ENCODE measurements at places on chromosomes 5 and 9.

DNA sequence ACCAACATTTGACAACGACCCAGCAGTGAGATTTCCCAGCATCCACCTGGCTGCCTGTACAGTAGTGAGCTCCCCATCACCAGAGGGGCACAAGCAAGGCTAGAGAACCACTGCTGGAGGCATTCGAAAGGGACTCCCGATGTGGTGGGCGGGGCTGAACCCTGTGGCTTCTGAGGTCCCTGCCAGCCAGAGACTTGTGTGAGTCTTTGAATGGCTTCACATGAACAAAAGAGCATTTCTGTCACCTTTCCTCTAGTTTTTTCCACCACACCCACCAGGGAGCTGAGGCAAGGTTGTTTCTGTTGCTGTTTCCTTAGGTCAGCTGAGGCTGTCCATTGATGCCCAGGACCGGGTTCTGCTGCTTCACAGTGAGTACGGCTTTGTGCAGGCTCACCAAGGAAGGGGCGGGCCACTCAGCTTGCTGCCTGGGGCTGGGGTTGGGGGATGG, 15.7 kb downstream of the RGS3 start:
- no peak for DNase-seq

GRCh38 chr9:7238247-7238637, 480.5 kb downstream of the KDM4C start:
- no peak for DNase-seq

DNA sequence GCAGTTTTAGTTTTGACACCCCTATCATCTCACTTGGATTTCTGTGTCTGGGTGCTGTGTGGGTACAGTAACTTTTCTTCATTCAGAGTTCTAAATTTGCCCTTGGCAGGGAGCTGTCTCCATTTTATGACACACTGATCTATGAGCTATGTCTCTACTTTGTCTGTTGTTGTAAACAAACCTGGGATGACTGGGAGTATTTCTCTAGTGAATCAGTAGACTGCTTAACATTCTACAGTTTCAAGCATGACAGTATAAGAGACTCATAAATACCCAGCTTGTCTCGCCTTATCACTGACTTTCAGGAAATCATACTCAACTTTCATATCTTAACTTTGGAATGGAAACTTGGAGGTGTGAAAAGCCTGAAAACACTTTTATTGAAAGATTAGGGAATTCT, 212.1 kb upstream of the NUDT12 start:
- no peak for DNase-seq

- DNase-seq, result no peak
These were observed 26.3 kb downstream of the SSBP2 start for GRCh38 chr5:81724571-81724970.

GRCh38 chr5:130402906-130403305, 498.6 kb downstream of the CHSY3 start:
- no peak for DNase-seq

DNA sequence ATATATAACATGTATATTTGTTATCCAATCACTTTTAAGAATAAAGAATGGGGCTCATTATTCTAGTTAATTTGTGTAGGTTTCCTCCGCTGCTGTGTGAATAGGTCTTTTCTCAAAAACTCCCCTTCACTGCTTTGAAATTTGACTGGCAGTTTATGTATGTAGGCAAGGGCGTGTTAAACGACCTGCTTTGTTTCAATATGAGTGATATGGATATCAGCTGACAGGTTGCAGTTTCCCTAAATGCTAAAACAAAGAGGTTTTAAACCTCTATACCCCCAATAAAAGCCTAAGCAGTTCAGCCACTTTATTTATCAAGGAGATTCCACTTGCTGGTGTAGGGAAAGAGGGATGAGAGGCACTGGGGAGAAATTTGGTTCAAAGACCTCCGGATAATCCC, 159.6 kb downstream of the TMEM167A start:
- DNase-seq, result no peak

DNA sequence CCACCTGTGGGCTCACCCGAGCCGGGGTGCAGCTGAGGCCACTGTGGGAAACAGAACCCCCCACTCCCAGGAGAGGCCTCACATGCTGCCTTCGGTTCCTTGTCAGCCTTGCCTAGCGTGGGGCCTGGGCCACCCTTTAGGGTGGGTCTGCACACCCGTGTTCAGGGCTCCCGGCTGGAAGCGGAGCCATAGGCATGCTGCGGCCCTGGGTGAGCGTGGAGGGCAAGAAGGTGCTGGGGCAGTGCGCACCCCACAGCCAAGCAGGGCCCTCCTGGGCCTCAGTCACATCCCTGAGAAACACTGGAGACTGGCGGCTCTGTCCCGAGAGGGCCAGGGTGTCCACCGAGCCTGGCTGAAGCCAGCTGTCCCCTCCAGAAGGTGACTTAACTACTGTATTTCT, 41.9 kb downstream of the GOLM1 start:
- DNase-seq, result no peak

DNA sequence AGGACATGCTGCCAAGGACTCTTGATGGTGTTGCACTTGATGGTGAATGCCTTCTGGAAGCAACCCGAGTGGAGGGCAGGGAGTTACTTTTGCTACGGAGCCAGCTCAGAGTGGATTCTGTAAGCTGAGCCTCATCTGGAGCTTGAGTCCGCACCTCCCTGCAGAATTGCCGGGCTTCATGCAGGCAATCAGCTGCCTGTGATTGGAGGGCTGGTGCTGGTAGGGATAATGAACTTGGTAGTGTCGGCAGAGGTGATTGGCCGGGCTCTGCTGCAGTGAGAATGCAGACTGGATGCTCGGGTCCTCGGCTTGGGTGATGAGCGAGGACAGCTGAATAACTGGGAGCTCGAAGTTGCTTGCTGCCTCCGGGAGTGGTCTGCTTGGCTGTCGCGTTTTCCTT, 23.1 kb downstream of the SLC25A25 start:
- no peak for DNase-seq

- peak; percentile 6 for DNase-seq
These were observed 27.4 kb downstream of the LNPEP start for GRCh38 chr5:96963267-96963666.

DNA sequence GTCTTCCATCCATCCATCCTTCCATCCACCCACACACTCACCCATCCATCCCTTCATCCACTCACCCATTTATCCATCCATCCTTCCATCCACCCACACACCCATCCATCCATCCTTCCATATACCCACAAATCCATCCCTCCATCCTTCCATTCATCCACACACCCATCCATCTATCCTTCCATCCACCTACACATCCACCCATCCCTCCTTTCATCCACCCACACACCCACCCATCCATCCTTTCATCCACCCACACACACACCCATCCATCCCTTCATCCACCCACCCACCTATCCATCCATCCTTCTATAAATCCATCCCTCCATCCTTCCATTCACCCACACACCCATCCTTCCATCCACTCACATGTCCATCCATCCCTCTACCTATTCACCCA, 23.6 kb downstream of the DRD1 start:
- no peak for DNase-seq

All from GOT3 (cell line).